Skeletal muscle cell (primary cell): ENCODE measurements at places on chromosomes 11 and 22.

DNA sequence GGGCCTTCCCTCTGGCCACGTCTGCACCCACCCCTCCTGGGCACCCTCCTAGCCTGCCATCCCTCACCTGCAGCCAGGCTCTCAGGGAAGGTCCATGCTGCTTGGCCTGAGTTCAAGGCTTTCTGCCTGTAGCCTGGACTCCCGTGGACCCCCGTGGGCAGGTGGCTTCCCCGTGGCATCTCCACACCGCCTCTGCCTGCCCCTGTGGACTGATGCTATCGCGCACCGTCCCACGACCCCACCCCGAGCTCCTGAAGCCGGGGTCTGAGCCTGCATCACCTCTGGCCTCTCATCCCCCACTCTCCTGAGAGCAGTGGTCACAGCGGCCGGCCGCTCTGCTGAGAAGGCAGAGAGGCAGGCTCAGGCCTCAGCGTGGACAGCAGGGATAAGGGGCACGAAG is 4.5 kb downstream of the IFITM5 start:
- no peak for DNase-seq

DNA sequence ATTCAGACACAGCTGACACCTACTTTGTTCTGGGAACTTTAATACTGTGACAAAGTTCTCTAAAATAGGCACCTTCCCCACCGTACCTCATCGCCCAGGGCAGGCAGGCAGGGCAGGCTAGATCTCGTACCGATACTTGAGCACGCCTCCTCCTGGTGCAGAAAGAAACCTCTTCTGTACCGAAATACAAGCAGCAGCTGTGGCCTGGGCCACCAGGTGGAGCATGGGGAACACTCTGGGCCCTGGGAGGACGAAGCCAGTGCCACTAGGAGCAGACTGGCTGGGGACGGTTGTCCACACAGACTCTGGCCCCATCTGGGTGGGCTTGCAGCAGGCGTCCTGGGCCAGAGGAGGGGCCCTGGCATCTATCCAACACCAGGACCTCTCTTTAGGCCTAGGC is 12.8 kb downstream of the PMM1 start:
- DNase-seq, result no peak

GRCh38 chr11:65482306-65482850 is 16.5 kb upstream of the MALAT1 start:
- no peak for DNase-seq

- DNase-seq, result peak; percentile 66
Observed at GRCh38 chr11:66126808-66127555, 56.9 kb downstream of the PACS1 start.

DNA sequence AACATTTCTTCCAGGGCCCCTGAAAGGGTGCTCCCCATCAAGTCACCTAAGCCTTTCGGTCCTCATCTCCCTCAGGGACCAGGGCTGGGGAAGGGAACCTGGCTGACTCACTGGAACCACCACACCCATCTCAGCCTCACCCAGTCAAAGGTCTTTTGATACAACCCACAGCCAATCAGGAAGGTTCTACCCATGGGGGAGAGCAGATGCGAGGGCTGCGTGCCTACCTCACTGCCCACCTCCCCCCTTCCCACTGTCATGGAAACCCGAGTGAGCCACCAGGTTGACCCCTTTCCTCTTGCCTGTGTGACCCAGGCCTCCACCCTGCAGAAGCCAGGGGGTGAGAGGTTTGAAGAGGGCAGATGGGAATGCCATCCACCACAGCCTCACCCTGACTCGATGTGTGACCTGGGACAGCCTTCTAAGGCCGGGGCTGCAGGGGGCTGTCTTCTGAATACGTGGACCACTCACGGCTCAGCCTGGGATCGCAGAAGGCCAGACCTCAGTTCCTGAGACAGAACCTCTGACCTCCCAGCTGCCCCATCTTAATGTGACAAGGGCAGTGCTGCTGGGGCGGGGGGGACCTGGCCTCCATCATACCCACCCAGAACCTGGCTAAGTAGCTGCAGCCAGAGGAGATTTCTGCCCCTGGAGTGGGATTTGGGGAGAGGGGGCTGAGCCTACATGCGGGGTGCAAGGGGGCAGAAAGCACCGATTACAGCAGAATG is 2.7 kb downstream of the MDK start:
- DNase-seq, result no peak

DNA sequence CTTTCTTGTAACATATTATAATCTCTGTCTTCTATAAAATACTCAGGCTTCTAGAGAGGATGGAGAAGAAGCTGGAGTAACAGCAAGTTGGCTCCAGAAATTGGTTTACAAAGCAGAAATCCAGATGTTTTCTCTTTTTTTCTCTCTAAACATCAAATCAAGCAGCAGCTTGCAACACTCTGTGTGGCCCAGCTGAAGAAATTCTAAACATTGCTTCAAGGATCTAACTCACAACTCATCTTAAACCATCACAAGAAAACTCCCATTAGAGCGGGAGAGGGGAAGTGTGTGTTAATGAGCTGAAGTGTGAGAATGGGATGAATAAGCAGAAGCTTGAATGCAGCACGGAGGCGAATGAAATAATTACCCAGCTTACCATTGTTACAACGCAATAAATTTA is 146.5 kb downstream of the OPCML start:
- DNase-seq, result no peak

DNA sequence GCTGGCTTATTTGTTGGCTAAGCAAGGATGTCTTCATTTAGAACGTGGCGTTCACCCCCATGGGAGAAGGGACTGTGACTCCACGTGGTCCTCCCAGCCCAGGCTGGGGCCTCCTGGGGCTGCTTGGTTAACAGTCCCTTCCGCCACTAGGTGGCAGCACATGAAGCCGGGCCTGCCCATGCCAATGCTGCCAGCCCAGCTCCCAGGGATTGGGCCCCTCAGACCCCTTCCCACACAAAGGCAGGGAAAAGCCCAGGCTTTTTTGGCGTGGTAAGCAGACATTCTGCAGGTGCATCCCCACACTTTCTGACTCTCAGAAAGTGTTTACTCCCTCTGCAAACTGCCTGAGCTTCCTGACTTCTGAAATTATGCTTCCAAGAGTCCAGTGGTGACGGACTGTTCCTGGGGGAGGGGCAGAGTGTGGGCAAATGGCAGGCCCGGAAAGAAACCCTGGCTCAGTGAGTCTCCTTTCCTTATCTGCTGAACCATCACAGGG is 3.1 kb downstream of the CBX6 start:
- DNase-seq, result no peak

DNA sequence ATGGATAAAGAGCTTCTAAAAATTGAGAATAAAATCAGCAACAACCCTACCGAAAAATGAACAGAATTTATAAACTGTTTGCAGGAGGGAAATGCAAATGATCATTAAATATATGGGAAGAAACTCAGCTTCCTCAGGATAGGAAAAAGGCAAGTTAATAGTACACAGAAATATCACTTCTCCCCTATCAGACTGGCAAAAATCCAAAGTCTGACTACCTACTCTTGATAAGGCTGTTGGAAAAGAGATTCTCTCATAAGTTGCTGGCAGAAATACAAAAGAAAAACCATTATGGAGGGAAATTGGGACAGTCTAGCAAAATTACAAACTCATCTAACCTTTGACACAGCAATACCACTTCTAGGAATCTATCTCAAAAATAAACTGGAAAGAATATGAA is 100.9 kb upstream of the LDLRAD3 start:
- DNase-seq, result no peak

- DNase-seq, result no peak
Observed at GRCh38 chr11:75597636-75598035, 35.6 kb downstream of the SERPINH1 start.

DNA sequence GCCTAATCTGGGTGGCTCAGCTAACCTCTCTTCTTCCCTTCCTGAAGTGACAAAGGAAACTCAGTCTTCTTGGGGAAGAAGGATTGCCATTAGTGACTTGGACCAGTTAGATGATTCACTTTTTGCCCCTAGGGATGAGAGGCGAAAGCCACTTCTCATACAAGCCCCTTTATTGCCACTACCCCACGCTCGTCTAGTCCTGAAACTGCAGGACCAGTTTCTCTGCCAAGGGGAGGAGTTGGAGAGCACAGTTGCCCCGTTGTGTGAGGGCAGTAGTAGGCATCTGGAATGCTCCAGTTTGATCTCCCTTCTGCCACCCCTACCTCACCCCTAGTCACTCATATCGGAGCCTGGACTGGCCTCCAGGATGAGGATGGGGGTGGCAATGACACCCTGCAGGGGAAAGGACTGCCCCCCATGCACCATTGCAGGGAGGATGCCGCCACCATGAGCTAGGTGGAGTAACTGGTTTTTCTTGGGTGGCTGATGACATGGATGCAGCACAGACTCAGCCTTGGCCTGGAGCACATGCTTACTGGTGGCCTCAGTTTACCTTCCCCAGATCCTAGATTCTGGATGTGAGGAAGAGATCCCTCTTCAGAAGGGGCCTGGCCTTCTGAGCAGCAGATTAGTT is 14.2 kb upstream of the UVRAG start:
- DNase-seq, result no peak

DNA sequence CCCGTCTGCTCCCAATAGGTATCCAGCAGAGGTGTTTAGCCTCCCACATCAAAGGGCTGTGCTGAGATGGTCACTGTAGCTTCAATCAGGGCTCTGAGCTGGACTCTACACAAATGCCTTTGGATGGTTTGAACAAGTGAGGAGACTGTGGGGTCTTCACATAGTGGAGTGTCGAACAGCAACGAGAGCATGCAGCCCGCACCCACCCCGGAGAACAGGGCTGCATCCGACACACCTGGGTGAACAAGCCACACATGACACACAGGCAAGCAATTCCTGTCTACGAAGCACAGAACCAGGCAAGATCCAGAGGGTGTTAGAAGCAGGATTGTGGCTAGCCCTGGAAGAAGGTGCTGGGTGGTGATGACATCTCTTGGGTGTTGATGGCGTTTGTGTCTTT is 58.0 kb upstream of the FGF3 start:
- no peak for DNase-seq

- no peak for DNase-seq
Observed at GRCh38 chr11:33697997-33698396, 2.6 kb downstream of the C11orf91 start.

DNA sequence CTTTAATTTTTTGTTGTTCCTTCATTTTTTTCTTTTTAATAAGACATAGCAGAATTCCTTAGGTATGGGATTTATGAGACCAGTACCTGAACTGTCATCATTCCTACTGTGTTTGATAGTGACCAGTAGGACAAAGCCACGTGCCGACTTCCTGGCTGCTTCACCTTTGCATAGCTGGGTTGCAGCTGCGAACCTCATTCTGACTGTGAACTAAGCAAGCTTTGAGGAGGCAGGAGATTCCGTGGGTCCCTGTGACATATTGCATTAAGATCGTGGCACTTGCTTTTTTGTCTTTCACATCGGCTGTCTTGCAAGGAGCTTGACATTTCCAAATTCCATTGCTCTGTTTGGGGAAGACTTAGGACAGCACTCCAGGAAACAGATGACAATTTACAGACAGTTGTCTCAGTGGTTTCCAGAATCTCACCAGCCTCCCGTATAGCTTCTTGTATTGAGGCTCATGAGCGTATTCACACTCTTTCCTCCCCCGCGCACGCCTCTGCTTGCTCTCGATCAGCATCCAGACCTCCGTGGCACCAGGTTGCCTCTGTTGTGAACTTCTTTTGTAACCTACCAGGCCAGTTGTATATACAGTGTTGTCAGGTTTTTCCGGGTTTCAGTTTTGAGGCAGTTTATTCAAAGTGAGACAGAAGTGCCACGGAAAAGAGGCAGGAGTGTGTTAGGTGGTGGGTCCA is 101.7 kb downstream of the CWC15 start:
- DNase-seq, result no peak

DNA sequence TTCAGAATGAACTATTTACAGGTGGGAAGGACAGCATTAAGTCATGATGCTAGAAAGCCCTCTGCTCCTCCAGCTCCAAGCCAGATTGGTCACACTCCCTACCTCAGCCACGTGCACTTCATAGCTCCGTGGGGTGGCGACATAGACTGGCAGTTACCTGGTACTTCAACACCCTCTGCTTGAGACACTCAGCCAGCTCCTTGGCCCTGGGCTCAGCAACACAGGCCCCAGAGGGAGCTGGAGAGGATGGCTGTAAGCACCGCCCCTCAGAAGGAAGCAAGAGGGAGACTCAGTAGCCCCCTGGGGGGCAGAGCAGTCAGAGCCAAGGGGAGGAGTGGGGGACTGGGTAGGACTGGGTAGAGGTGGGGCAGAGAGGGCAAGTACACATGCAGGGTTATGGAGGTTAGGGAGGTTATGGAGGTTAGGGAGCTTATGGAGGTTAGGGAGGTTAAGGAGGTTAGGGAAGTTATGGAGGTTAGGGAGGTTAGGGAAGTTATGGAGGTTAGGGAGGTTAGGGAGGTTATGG is 102.1 kb upstream of the BID start:
- no peak for DNase-seq

DNA sequence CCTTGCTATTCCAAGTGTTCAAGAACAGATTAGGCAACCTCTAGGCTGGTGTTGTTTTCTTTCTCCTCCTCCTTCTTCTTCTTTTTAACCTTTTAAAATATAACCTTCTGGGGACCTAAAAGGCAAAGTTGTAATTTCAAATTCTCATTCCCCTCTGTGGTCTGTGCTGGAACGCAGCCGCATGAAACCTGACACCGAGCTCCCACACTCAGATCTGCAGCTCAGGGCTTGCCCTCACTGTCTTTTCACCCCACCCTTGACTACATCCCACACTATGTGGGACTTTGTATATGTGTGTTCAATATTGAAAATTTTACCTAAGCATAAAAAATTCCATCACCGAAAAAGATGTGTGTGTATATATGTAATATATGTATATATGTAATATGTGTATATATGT is 62.0 kb upstream of the ARHGAP42 start:
- no peak for DNase-seq

DNA sequence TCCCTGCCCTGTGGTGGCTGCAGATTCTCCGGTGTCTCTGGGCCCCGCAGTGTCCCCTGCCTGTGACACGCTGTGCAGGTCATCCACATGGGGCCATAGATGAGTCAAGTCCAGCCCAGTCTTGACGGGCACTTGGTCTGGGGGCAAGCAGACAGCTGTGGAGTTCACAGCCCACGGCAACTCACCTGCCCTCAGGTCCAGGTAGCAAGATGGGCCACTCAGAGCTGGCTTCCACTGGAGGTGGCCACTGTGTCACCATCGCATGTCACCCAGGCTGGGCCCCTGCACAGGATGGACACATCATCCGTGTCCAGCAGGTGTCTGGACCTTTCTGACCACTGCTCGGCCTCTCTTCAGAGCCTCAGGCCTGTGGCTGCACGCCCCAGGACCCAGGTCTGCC is 109.9 kb downstream of the CACNA1I start:
- DNase-seq, result no peak

GRCh38 chr11:125299061-125299615 is 134.6 kb downstream of the PKNOX2 start:
- DNase-seq, result no peak
